Right renal pelvis (tissue), 4 donors: ENCODE measurements at places on chromosomes 4 and X.

- no peak for DNase-seq
These were observed 40.9 kb downstream of the JADE3 start for GRCh38 chrX:46953137-46953527.

GRCh38 chr4:7383266-7383665 is 51.5 kb downstream of the PSAPL1 start:
- no peak for DNase-seq

- DNase-seq: no peak
These were observed 61.8 kb downstream of the BRWD3 start for GRCh38 chrX:80747832-80748231.

DNA sequence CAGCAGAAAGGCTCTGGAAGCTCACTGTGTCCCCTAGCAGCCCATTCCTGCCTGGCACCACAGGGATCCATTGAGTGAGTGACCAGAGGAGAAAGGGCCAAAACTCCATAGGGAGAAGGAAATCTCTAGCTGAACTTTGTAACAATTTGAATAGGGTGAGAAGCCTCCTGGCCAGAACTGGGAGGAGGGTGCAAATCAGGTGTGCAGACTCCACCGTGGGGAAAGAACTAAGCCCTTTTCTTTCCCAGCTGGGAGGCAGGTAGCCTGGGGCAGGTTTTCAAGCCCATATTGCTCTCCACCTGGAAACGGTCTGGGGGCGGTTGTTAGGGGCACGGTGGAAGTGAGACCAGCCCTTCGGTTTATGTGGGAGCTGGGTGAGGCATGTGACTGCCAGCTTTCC is 227.2 kb downstream of the SNCA start:
- DNase-seq: no peak

DNA sequence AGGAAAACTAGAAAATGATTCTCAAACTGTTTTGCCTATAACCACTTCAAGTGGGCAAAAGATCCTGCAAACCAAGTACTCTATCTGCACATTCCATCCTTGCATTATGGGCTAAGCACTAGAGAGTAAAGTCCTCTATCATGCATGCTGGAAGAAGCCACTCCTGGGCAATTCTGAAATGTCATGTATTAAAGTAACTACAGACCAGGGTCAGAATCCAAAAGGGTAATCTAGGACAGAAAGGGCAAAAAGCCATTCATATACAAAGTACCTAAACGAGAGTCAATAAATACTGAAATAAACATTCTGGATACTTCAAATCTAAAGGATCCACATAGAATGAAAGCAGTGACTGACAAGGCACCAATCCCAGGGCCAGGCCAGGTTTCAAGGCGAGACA is 1.0 kb downstream of the SNX12 start:
- no peak for DNase-seq

DNA sequence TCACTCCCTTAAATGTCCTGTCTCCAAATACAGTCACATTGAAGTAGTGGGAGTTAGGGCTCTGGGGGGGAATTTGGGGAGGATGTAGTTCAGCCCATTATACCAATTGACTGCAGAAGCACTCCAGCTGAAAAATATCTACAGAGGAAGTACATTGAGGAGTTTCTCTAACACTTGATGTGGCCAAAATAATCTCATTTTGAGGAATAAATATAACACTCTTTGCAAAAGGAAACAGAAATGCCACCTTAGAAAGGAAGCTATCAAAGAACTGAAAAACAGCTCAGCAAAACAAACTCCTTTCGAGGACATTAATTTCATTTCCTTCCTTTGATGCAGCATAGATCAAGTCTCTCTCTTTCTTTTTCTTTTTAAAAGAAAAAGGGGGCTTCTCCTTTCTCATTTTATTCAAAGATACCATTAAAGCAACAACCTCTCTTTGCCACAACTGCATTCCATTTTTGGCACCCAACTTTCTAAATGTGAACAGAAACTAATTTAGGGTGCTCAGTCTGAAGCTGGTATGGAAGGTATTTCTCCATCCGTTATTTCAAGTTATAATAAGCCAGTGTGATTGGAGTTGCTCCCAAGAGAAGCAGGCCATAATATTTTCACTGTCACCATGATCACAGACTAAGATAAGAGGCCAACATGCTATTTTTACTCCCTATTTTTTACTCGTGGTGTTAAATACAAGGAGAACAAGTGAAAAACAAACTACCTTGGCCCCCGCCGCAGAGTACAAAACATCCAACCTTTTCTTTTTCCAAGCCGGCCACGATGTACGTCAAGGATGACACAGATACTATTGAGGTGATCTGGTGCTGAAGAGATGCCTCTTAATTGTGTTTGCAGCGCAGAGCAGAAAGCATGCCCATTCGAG is 230.4 kb upstream of the GATB start:
- DNase-seq: no peak

DNA sequence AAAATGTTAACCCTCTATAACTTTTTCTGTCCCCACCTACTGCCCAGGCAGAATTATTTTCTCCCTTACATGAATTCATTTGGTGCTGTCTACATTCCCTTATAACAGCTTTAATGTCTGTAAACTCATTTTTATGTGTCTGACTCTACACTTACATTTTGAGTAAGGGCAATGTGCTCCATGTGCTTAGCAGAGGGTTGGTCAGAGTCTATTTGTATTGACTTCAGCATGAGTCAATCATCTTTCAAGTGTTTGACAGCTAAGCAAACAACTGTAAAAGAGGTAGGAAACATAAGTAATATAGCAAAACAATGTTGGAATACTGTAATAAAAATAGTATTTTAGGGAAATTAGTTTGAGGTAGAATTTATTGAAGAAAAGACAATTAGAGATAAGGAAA is 6.3 kb downstream of the IL15 start:
- DNase-seq: no peak
